ENCODE measurements at places on chromosomes 3 and 15.

GRCh38 chr3:68436619-68437401 lies 495.5 kb downstream of the TAFA4 start:
- no peak for DNase-seq

DNA sequence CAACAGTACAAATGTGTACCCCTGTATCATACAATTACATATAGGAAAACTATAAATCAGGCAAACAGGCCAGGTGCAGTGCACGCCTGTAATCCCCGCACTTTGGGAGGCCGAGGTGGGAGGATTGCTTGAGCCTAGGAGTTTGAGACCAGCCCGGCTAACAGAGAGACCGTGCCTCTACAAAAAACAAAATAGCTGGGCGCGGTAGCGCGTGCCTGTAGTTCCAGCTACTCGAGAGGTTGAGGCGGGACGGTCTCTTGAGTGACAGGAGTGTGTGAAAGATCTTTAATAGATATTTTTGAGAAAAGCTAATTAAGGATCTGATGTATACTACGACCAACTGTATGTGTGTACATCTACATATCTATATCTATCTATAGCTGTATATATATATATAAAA lies 33.8 kb upstream of the BDH1 start:
- DNase-seq = no peak

DNA sequence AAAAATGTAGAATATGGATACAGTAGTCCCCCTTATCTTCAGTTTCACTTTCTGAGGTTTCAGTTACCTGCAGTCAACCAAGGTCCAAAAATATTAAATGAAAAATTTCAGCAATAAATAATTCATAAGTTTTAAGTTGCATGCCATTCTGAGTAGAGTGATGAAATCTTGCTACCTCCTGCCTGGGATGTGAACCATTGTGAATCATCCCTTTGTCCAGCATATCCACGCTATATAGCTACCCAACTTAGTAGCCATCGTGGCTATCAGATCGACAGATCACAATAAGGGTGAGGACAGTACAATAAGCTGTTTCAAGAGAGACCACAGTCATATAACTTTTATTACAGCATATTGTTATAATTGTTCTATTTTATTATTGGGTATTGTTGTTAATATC lies 1.2 kb upstream of the LARS2 start:
- DNase-seq = no peak

- no peak for DNase-seq
Observed at GRCh38 chr3:188712248-188712924, 459.4 kb upstream of the TPRG1 start.

GRCh38 chr15:54675241-54675640 lies 521.5 kb downstream of the RSL24D1 start:
- no peak for DNase-seq

- no peak for DNase-seq
Observed at GRCh38 chr3:83890763-83891135, 1068.0 kb upstream of the CADM2 start.

DNA sequence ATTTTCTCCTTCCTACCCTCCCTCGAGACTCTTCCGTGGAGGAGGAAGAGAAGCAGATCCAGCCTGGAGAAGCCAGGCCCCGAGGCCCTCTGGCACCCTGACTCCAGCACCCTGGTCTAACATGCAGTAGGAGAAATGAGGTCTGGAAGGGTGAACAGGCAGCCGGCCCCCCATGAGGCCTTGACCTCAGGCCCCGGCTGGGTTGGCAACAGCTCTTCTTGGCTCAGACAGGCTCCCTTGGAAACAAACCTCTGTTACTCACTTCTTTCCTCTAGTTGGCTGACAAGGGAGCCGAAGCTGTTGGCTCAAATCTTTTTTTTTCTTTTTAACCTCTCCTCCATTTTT lies 73.4 kb downstream of the CPN2 start:
- DNase-seq = no peak

- no peak for DNase-seq
Observed at GRCh38 chr3:166889241-166889640, 490.9 kb downstream of the ZBBX start.

- DNase-seq = no peak
Observed at GRCh38 chr15:47750030-47750739, 32.9 kb downstream of the SEMA6D start.

DNA sequence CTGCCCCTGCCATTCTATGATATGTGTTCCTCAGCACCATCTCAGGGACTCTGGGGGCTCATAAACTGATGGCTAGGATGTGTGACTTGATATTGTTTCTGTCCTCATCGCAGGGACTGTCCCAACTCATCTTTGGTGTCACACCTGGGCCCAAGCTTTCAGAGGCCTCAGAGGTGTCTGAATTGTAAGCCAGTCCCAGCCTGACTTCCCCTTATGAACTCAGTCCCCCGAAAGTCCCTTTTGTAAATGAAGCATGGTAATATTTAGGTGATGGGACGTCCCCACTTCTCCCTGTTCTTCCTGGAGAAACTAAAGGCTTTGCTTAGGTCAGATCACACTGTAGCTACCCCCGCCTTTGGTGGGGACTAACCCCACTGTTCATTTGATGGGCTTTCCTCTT lies 142.4 kb upstream of the TLE3 start:
- no peak for DNase-seq

DNA sequence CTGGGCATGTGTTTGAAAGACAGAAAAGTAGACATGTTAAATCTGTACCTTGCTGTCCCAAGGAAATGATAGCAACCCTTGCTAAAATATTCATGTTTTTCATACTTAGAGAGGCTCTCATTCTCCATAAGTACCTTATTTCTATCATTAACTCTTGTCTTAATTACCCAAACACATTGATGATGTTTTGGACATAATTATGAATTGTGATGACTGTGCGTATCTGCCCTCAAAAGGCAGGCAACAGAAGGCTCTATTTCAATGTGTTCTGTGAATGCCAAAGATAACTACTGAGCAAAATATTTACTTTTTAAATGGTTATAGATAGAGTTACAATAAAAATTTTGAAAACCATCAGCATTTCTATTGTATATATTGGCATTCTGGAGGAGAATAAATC lies 1263.8 kb downstream of the ZPLD1 start:
- no peak for DNase-seq

DNA sequence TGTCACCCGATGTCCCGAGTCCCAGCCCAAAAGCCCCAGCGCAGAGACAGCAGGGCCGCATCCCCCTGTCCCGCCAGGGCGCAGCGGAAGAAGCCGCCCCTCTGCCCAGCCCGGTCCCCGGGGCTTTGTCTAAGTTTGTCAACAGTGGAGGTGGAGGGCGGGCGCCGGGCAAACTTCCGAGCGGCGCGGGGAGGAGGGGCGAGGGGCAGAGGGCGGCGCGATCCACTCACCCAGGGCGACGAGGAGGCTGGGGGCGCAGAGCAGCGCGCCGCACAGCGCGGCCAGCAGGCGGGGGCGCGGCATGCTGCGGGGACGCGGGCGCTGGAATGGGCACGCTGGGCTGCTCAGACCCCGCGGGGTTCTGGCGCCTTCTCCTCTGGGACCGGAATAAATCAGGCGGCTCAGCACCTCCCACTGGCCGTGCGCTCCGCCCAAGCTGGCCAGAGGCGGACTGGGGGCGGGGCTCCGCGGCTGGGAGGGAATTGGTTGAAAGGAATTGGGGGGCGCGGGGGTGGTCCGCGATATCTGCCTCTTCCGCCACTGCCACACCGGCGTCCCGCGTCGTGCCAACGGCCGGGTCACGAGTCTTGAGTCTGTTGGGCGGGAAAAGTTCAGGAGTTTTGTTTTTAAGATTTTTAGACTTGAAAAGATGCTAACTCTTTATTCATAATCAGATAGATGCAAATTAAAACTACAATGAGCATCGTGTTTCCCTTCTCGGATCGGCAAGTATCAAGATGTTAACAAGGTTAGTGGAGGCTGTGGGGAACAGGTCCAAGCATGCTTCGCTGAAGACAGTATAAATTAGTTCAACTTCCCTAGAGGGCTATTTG lies at the start of gene MFGE8:
Gene MFGE8, minus strand, starts transcription at position 363 of the 833 bp plus-strand sequence. Its CDS starts 60 bp downstream, at position 303.
- peak; percentile 66 for DNase-seq

DNA sequence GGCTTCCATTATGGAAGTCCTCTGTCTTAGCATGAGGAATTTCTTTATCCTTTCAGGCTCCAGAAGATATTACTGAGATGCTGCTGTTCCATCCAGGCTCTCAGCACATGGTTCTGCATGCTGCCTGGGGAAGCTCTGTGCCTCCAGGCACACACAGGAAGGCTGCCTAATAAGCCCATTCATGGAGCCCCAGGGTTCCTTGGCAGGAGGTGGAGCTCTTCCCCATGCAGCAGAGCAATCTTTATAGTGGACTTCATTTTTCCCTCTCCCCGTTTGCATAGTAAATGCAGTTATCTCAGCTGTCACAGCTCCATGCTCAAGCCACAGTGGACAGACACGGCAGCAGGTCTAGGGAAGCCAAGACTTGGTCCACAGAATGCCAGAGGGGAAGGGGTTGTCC lies 57.6 kb downstream of the BOC start:
- no peak for DNase-seq

GRCh38 chr3:154013736-154014135 lies 107.5 kb upstream of the ARHGEF26 start:
- no peak for DNase-seq

GRCh38 chr3:180329187-180329586 lies 272.8 kb upstream of the TTC14 start:
- DNase-seq = no peak

DNA sequence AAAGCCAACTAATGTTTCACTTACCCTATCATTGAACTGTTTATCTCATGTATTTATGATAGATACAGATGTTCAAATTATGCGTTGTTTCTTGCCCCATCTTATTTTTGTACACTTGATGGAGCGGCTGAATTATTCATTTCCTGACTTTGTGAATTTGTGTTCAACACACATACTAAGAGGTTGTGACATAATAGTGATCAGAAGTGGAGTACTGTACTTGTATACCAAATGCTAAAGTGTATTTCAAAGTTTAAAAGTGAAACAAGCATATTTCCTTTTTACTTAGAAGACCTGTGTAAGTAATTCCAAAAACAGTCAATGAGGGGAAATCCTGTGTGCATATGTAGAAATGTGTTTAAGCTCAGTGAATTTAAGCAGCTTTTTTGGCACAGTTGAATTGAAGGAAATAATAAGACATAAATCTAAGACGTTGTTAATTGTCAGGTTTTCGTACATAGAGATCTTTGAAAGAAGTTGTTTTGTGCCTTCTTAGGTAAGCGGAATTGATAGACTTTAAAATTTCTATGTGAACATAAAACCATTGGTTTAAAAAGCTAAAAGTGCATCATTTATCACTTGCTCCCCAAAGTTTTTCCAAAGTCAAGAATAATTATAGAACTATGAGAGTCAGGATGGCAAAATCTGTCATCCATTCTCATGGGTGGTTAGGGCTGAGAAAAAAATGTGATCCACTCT lies 1.9 kb downstream of the NFKBIZ start:
- DNase-seq = no peak

- no peak for DNase-seq
Observed at GRCh38 chr3:184486614-184487013, 75.0 kb upstream of the EPHB3 start.

GRCh38 chr3:102454181-102454580 lies 19.4 kb downstream of the ZPLD1 start:
- no peak for DNase-seq

DNA sequence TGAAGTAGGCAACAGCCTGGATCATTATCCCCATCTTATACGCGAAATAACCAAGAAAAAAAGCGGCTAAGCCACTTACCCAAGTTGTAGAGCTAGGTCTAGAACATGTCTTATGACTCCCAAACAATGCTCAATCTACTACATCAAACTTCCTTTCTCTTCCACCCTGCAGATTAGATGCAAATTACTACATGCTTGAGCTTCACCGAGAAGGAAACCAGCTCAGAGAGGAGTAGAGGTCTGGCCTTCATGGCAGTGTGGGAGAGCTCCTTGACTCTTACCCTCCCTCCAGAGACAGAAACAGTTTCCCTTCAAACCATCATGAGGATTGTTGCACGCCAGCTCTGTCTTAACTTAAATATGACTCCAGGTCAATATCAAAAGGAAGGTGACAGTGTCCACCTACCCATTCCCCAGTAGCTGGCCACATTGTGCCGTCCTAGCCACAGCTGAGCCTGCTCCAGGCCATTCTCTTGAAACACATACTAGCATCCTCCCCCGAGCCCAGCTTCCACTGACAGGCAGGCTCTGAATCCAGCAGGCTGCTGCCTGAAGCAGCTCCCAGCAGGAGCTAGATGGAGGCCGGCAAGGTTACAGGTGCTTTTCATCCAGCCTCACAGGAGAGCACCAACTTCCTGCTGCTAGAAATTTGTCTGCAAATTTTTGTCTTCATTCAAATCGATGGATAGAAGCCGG lies 56.8 kb downstream of the CPN2 start:
- DNase-seq = peak; percentile 72

GRCh38 chr3:171758109-171758508 lies 52.2 kb downstream of the PLD1 start:
- DNase-seq = no peak

DNA sequence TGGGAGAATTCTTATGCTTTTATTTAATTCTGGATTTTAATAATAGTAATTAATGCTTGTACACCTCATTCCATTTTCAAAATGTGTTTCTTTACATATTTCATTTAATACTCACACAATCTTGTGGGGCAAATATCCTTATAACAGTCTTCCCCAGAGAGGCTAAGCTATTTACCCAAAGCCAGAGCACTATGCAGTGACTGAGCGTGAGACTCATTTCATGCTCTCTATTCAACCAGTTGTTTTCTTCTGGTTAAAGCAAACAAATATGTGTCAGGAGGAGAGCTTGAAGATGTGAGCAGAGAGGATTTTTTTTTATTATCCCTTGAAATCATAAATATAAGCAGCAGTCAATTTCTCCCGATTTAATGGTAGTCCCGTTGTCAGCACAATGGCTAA lies 548.3 kb upstream of the TBL1XR1 start:
- DNase-seq = no peak

DNA sequence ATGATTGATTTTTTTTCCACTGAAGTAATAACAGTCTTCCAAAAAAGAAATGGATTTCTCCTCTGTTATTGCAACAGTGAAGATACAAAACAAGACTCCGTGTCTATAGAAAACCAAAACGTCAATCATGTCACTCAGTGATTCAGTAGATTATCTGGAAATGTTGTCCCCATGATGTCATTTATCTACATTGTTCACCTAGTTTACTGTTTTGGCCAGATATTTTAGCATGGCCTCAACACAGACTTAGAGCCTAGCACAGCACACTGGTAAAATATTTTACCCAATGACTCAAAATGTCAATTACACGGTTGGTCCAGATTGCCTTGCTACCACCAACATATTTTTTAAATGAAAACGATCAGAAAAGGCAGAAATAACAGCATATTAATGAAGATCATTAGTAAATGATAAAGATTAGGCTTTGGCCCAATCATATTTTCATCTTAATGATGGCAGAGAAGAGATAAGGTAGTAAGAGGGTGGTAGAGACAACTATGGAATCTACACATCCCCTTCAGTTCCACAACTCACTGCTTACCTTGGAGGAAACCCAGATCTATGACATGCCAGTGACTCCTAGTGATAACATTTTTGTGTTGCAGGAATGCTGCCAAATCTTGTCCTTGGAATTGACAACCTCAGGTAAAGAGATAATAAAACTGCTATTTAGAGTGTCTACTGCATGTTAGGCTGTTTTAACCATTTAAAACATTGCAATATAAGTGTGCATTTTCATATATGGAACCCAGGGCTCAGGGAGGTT lies 347.7 kb upstream of the ARPP21 start:
- no peak for DNase-seq
